Activated CD4-positive, alpha-beta T cell treated with anti-CD3 and anti-CD28 coated beads, Interleukin-2, amount 10 ng/mL, durations not matched to agents 24 days and 14 days (primary cell): ENCODE measurements at places on chromosomes 4 and X. TPM values are rescaled to one million over a fixed set of nuclear protein-coding genes. Genes with fewer than 3 reads are reported as not detected.

DNA sequence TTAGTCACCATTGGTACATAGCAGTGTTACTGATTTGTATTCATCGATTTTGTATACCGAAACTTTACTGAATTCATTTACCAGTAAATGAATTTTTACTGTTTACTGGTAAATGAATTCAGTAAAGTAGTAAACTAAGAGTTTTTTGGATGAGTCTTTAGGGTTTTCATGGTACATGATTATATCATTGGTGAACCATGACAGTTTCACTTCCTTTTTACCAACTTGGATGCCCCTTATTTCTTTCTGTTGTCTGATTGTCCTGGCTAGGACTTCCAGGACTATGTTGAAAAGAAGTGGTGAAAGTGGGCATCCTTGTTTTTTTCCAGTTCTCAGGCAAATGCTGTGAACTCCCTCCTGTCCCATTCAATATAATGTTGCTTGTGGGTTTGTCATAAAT is 494.9 kb downstream of the GALNTL6 start:
- no peak for DNase-seq

The GRXCR1 gene
- total RNA-seq = not detected in 2 replicates

- DNase-seq = no peak
Measured at GRCh38 chr4:69096111-69096656, at the start of gene UGT2B7. UGT2B7 (plus strand) TSS chr4:69096474; CDS start chr4:69096521, 47 bp downstream.

The UGT2B15 gene
- not detected in 2 replicates for total RNA-seq

The BEX4 gene
- total RNA-seq = 4.2 and 5.9 TPM in 2 replicates

- DNase-seq = no peak
Measured at GRCh38 chr4:105784761-105785160, 76.2 kb downstream of the GSTCD start.

DNA sequence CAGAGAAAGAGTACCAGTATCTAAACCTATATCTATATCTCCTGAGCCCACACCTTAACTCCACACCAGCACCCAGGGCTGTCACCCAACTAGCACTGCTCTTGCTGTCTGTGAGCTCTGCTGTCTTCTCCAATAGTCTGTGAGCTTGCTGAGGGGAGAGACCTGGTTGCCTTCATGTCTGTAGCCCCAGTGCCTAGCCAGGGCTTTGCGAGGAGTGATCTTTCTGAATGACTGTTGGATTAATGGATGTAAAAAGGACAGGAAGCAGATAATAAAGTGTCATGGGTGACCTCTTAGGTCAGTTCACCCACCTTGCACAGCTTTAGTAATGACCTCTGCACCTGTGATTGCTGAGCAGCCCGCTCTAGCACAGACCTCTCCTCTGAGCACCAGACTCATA is 30.5 kb downstream of the CNGA2 start:
- no peak for DNase-seq

The ERCC6L gene
- total RNA-seq = 8.1 and 8.3 TPM in 2 replicates

The RBM10 gene
- total RNA-seq = 64.3 and 64.6 TPM in 2 replicates

DNA sequence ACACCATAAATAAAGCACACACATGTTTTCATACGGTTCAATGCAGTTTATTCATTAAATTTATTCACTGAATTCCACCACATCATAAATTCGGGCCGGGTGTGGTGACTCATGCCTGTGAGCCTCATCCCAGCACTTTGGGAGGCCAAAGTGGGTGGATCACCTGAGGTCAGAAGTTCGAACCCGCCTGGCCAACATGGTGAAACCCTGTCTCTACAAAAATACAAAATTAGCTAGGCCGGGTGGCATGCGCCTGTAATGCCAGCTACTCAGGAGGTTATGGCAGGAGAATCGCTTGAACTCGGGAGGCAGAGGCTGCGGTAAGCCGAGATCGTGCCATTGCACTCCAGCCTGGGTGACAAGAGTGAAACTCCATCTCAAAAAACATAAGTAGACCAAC is 131.6 kb downstream of the PDS5A start:
- no peak for DNase-seq

GRCh38 chr4:77431546-77431945 is 174.1 kb upstream of the CXCL13 start:
- no peak for DNase-seq

DNA sequence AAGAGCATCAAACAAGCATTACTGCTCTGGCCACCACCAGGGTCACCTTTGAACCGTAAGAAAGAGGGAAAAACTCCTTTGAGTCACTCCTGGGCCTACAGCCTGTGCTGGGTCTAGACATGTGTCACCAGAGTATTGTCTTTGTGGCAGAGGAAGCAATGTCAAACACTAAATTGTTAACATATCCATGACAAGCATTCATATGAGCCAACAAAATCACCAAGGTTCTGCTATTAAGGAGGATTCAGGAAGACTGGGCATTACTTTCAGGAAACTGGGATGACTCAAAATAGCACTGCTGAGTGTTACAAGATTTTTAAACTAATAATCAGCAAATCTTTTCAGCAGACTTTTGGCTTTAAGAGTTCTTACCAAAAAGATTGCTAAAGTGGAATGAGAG is 28.1 kb downstream of the LGI2 start:
- DNase-seq = no peak

DNA sequence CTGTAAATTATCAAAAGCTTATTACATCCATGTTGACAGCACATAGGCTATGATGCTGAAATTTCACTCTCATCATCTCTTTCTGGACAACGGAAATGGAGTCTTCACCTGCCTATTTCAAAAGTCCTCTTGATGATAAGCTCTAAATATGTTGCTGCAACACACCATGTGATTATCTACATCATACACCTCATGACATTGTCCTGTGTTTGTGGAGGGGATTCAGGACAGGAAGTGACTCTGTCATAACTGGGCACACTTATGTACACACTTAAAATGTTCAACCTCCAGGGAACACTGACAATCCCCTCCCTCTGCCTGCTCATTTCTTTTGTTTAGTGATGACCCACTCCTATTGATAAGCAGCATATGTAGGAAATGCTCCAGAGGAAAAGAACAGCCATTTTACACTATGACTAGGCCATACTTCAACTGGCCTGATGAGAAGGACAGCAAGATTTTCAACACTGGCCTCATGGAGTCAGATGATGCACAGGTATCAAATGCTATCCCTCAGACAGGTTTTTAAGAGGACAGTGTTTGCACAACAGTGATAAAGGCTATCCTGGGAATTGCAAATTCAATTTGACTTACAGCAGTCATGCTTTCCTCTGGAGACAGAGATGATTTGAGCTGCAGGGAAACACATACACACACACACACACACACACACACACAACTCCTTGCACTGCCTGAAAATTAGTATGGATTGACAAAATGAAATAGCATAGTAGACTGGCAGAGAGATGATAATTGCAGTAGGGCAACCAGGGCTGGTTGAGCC is 163.3 kb upstream of the RASGEF1B start:
- DNase-seq = no peak

DNA sequence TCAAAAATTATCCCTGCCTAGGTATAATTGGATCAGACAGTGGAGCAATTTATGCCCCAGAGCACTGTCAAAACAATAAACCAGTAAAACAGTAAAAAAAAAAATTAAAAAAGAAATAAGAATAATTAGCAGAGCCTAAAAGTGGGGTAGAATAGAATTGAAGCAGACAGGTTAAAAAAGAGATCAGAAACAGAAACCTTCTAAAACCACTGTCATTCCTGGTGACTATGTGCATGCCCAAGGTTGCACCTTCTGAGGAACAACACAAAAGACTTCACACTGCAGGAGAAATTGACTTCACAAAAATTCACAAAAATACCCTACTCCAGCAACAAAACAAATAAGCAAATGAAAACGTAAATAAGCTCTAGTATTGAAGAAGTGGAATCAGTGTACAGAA is 168.6 kb downstream of the SPANXA1 start:
- DNase-seq = no peak

The SRPX2 gene
- total RNA-seq = not detected in 2 replicates

The CC2D2A gene
- total RNA-seq = not detected in 2 replicates

DNA sequence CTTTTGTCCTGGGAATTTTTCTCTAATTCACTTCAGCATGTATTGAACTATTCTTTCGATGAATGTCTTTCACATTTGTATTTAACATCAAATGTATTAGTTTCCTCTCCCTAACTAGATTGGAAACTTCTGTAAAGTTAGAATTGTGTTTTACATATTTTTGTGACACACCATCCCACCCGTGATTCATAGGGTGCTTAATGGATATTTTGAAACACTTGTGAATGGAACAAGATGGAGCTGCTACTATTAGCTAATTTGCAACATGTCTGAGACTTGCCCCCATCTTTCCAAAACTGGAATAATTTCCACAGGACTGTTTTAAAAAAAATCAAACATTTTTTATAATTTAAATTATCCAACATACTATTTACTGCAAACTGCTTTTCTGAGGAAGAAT is 30.2 kb upstream of the GNPDA2 start:
- no peak for DNase-seq
